ENCODE measurements at places on chromosomes 1 and 21.

GRCh38 chr21:31343680-31344480 is at the start of gene TIAM1:
Gene TIAM1 (minus strand): TSS chr21:31344261. CDS start chr21:31266972, 77,289 bp downstream.
- no peak for DNase-seq

GRCh38 chr21:43270800-43271301 is 102.0 kb downstream of the CRYAA start:
- no peak for DNase-seq

- no peak for DNase-seq
Measured at GRCh38 chr1:24871306-24871901, 58.7 kb downstream of the RUNX3 start.

DNA sequence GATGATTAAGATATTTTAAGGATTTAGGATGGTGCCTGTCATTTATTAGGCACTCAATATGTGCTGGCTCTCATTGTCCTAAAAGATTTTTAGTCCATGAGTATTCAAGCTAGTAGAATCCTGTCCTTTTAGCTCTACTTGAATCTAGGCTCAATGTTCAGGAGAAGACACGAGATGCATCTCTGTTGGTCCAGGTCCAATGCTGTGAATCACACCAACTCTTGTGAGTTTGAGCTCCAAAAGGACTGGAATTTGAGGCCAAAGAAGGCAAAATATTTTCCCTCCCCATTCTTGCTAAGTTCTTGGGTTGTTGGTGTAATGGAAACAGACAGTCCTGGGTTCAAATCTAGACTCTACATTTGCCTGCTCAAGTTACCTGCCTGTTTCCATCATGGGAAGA is 1.4 kb upstream of the PODN start:
- no peak for DNase-seq

GRCh38 chr1:162087574-162087973 is 18.1 kb downstream of the NOS1AP start:
- DNase-seq, result no peak

GRCh38 chr1:34779526-34779925 is 1.5 kb upstream of the GJB3 start:
- DNase-seq, result no peak

GRCh38 chr1:111775966-111776365 is 20.3 kb downstream of the DDX20 start:
- DNase-seq, result no peak

- DNase-seq, result no peak
Measured at GRCh38 chr21:23601549-23601948, 2005.7 kb downstream of the MRPL39 start.

- peak; percentile 56 for DNase-seq
Measured at GRCh38 chr1:21931171-21932093, 5.7 kb downstream of the HSPG2 start.

Data from non-pigmented ciliary epithelial cell (primary cell).